ENCODE measurements at places on chromosomes 3 and 15.

- DNase-seq = no peak
Measured at GRCh38 chr3:70951316-70951715, 632.2 kb downstream of the FOXP1 start.

- no peak for DNase-seq
Measured at GRCh38 chr3:188867691-188868265, 304.0 kb upstream of the TPRG1 start.

- DNase-seq = no peak
Measured at GRCh38 chr3:51968883-51969678, 1.8 kb upstream of the PCBP4 start.

GRCh38 chr3:3847994-3848922 lies 49.0 kb downstream of the LRRN1 start:
- DNase-seq = no peak

GRCh38 chr3:79685108-79685507 lies 82.7 kb downstream of the ROBO1 start:
- no peak for DNase-seq

DNA sequence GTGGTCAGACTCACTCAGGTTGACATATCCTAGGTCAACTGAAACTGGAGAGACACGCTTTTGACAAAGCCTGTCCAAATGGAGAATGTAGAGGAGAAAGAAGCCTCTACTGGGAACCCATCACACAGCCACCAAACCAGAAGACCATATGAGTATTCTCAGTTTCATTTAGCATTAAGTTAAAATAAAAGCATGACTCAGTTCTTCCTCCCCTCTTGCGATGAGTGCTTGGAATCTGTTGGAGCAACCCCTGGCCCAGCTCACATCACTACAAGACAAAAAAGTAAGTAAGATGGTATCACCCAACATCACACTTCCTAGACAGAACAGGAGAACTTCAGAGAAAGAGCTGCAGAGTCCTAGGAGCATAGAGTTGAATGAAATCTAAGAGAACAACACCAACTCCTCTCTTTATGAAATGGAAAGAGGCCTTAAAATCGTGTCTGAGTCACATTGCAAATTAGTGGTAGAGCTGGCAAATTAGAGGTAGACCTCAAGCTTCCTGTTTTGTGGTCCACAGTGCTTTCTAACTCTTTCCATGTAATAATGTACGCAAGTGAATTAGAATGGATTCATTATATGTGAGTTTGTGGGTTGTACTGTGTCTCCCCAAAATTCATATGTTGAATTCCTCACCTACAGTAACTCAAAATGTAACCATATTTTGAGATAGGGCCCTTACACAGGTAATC lies 51.2 kb downstream of the FGF12 start:
- DNase-seq = no peak

DNA sequence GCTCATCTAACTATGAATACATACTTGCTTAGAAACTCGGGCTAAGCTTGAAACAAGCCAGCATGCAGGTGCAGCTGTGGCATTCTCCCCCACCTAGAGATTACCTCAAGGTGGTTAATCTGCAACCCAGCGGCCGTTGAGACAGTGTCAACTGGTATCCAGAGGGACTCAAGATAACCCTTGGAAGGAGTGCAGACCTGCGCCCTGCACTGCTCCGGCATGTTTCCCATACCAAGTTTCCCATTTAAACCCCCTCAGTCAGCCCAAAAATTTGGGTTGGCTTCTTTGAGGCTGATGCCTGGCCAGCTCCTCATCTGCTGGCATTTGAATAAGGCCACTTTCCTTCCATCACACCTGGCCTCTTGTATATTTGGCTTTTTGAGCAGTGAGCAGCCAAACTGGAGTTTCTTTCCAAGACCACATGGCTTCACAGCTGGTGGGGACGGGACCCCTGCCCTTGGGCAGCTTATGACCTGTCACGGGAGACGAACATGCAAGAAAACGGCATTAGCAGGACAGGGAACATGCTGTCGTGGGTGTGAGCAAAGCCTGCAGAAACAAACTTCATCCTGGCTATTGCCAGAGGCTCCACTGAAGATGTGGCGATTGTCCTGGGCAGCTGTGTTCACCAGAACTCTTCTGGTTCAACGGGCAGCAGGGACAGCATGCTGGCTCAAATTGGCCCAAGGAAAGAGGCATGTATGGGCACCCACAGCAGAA lies 98.2 kb downstream of the PLXNA1 start:
- DNase-seq = no peak

- DNase-seq = no peak
Measured at GRCh38 chr15:80915472-80915871, 74.1 kb downstream of the MESD start.

DNA sequence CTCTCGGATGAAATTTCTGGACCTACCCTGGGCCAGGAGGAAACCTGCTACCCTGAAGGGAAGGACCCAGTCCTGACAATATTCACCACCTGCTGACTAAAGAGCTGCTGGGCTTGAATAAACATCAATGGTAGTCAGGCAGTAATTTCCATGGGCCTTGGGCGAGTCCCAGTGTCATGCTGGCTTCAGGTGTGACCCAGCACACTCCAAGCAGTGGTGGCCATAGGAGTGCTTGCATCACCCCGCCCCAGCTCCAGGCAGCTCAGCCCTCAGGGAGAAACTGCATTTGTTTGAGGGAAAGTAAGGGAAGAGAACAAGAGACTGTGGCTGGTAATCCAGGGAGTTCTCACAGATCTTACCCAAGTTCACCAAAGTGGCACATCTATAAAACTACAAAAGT lies 261.8 kb upstream of the DCBLD2 start:
- DNase-seq = no peak

DNA sequence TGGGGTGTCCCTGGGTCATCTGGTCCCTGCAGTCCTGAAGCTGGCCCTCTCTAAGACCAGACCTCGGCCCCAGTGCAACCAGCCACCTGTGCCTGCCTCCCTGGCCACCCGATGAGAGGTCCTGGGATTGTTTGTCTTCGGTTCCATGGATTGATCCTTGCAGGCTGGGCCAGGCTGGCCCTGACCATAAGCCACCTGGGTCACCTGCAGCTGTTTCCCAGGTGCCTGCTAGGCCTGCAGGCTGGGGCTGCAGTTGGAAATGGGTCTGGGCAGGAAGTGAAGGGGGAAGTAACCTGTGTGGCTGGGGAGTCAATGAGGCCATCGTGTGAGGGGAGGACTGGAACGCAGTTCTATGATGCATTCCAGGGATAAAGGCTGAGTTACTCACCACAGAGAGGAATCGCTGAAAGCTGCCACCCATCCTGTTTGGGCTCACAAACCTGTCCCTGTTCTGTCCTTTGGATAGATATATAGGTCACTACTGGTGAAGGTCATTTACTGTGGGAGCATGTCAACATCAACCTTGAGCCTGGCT lies 30.9 kb upstream of the VPS8 start:
- no peak for DNase-seq

GRCh38 chr15:77821188-77821958 lies 188.7 kb upstream of the LINGO1 start:
- no peak for DNase-seq

DNA sequence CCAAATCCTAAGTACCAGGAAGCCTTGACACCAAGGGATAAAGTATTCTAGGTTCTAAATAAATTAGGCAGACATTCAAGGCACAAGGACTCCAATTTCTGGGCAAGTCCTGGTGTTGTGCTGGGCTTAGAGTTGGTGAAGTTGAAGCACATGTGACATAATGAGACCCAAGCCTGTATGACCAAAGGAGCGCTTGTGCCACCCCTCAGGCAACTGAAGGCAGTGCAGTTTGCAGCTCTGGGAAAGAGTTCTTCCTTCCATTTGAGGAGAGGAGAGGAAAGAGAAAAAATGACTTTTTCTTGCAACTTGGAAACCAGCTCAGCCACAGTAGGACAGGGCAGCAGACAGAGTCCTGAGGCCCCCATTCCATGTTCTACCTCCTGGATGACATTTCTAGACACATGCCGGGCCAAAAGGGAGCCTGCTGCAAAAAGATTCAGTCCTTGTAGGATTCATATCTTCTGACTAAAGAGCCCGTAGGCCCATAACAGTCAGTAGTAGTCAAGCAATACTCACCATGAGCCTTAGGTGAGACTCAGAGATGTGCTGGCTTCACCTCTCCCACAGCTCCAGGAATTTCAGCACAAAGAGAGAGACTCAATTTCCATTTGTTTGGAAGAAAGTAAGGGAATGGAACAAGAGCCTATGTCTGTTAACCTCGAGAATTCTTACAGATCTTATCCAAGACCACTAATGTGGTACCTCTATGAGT lies 588.8 kb upstream of the BCHE start:
- no peak for DNase-seq

GRCh38 chr15:73965094-73965757 lies 26.9 kb downstream of the STOML1 start:
- DNase-seq = no peak

All from hematopoietic multipotent progenitor cell treated with erythropoietin and hydrocortisone succinate and interleukin-3 and kit ligand, for 17 days (in vitro differentiated cells).